ENCODE measurements at places on chromosomes 7 and 10.

GRCh38 chr10:50358411-50358810, 107.1 kb upstream of the ASAH2 start:
- no peak for DNase-seq

- DNase-seq = no peak
Measured at GRCh38 chr10:68829521-68829920, 2.2 kb downstream of the STOX1 start.

GRCh38 chr10:6405713-6406112, 174.4 kb downstream of the PRKCQ start:
- DNase-seq = no peak

DNA sequence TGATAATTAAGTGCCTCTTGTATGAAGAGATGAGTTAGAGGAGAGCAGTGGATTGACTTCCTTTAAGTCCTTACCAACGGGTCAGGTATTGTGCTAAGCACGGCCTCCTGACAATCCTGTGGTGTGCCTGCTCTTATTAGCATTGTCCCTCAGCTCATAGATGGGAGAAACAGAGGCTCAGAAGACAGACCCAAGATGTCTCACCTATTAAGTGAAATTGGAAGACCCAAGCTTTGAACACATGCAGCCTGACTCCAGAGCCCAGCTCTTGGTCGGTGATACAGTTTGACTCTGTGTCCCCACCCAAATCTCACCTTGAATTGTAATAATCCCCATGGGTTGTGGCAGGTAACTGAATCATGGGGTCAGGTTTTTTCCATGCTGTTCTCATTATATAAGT, 53.8 kb downstream of the CCDC3 start:
- DNase-seq = no peak

DNA sequence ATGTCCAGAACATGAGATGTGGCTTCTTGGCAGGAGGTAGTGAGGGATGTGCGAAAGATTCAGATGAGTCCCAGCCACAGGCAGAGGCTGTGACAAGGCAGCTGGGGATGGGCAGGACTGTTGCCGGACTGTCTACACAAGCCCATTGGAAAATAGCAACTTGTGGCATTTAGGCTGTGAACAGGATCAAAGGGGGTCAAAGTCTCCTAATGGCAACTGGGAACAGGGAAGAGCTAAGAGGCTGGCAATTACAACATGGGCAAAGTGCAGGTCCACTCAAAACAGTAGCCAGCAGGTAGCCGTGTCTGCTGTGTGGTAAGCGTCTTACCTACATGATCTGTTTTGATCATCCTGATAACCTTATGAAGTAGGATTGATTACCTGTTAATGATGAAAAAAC, 254.2 kb upstream of the ZNF32 start:
- no peak for DNase-seq

Measured in Kasumi-1 (cell line).